NCI-H2107 (cell line): ENCODE measurements at places on chromosomes 7 and 10.

DNA sequence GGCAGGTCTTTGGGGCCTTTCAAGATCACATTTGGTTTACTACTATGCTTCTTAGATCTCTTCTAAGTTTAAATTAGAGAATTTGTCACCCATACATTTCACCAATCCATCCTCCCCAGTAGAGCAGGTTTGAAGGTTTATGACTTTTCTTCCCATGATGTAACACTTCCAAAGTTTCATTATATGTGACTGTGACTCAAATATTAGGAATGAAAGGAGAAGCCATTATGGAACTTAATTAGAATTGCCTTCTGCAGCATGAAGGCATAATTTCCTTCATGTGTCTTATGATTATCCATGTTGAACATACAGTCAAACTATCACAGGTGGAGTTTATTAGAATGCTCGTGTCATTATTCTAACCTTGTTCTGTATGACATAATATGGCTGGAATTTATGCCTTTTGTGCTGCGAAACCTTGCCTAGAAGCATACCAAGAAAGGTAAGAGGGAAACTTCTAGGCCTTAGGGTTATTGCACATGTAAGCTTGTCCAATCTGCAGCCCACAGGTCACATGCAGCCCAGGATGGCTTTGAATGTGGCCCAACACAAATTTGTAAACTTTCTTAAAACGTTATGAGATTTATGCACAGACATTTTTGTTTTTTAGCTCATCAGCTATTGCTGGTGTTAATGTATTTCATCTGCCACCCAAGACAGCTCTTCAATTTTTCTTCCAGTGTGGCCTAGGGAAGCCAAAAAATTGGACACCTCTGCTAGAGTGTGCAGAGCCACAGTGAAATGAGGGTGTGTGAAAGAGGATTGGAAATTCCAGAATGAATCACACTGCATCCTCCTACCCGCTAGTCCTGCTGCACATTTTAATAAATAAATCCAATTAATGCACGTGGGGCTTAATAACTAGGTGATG is 133.6 kb downstream of the TMEM26 start:
- DNase-seq = no peak

DNA sequence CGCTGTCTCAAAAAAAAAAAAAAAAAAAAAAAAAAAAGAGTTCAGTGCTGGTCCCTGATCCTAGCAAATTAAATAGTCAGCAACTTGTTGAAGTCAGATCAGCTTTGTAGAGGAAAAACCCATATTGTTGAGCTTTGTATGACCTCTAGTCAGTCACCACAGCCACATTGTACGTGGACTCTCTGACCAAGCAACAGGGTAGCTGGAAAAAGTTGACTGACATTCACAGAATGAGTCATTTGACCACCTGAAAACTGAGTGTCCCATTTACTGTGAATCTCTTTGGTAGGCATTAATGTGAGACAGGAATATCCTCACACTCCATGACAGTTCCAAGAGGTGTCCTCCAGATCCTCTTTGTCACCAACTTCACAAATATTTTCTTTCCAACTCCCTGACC is 371.1 kb downstream of the LRRTM3 start:
- DNase-seq = no peak

- no peak for DNase-seq
These were observed 97.6 kb downstream of the LYZL1 start for GRCh38 chr10:29386342-29386999.

DNA sequence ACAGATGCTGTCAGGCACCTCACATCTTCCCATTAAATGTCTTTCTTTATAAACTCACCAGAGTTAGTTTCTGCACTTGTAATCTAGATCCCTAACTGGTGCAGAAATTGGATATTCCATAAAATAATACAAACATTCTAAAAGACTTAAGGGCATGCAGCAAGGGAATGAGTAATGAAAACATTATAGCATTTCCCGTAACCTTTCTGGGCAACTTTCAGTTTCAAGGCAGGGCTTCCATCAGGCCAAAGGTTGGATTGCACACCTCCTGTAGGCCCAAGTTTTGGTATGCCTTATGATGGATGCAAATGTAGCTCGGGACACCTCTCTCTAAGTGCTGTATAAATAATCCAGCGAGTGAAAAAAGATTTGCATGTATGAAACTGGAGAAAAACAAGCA is 129.9 kb upstream of the LYZL2 start:
- DNase-seq = no peak

DNA sequence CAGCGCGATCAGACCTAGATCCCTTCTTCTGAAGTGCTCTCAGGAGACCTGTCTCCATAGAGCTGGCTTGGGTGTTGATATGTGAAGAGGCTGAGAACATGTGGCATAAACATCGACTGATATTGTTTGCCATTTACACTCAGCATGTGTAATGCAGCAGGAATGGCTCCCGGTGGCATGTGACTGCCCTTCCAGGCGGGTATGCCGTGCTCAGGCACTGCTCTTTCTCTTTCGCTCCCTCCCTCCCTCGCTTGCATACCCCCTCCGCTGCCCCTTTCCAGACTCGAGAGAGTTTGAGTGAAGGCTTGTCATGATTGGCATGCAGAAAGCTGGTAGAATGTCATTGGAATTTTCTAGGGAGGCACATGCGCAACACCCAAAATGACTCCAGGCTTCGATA is 107.3 kb upstream of the PDCD4 start:
- no peak for DNase-seq

GRCh38 chr7:158707610-158708009 is 3.0 kb upstream of the NCAPG2 start:
- DNase-seq = no peak

GRCh38 chr10:49365275-49365674 is 30.6 kb downstream of the DRGX start:
- no peak for DNase-seq

GRCh38 chr7:135991322-135991721 is 14.2 kb upstream of the MTPN start:
- no peak for DNase-seq

GRCh38 chr7:143514487-143514886 is 36.8 kb downstream of the TAS2R41 start:
- DNase-seq = no peak

GRCh38 chr10:101564490-101564991 is 23.5 kb downstream of the POLL start:
- DNase-seq = no peak

DNA sequence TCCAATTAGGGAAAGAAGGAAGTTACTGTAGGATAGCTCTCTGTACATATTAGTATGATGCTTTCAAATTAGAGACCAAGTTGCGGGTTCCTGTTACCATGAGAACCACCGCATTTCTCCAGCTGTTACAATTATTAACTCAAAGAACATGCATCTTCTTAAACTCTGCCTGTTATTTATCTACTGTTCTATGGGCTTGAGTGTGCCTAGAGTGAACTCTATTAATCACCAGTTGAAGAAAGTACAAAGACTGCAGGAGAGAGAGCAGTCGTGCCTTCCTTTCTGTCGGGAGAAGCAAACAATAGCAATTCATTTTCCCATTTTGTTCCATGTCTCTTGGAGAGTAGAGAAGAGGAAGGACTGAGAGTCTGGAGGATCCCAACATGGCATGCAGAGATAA is 1071.2 kb downstream of the TYW1 start:
- no peak for DNase-seq

- DNase-seq = no peak
These were observed 68.8 kb upstream of the KIF5B start for GRCh38 chr10:32125023-32125422.

- no peak for DNase-seq
These were observed 119.6 kb downstream of the PRKAG2 start for GRCh38 chr7:151757274-151757673.

GRCh38 chr7:91995391-91996105 is 54.9 kb downstream of the AKAP9 start:
- DNase-seq = no peak

GRCh38 chr10:26950934-26951333 is 90.2 kb upstream of the ABI1 start:
- no peak for DNase-seq

DNA sequence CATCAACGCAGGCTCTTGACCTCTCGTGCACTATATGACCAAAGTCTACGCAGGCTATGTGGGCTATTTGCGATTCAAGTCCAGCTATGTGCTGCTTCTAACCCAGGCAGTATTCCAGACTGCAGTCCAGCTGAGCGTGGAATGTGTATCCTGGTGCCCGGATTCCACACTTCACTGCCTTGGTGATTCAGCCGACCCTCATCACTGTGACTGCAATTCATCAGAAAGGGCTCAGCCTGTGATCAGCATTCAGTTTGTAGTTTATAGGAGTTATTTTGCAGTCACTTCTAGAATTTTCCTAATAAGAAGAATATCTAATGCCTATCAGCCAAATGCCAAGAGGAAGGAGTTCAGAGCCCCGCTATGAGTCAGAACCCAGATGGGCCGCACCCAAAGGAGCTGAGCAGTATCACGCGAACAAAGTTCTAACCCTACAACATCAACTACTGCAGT is 119.8 kb upstream of the LANCL2 start:
- DNase-seq = no peak

DNA sequence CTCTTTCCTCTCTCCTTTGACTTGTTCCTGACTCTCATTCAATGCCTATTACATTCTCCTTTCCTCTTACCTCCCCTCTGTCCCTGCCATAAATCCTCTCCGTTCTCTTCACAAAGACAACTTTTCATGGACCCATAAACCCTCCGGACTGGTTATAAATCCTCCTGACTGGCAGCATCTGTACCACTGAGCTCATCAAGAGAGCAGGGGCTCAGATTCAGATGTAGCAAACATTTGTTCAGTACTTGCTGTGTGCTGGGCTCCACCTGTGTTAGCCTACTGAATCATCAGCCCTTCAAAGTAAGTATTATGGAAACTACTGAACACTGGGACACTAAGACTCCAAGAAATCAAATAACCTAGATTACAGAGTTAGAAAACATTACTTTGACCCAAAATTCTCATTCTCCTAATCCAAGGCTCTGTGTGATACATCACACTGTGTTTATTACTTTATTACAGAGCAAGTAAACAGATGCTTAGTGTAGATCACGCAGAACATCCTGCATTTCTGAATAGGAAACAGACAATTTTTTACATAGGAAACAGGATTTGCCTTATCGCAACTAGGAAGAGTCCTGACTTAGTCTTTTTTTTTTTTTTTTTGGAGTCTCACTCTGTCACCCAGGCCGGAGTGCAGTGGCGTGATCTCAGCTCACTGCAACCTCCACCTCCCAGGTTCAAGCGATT is 108.6 kb upstream of the PDE1C start:
- DNase-seq = no peak

DNA sequence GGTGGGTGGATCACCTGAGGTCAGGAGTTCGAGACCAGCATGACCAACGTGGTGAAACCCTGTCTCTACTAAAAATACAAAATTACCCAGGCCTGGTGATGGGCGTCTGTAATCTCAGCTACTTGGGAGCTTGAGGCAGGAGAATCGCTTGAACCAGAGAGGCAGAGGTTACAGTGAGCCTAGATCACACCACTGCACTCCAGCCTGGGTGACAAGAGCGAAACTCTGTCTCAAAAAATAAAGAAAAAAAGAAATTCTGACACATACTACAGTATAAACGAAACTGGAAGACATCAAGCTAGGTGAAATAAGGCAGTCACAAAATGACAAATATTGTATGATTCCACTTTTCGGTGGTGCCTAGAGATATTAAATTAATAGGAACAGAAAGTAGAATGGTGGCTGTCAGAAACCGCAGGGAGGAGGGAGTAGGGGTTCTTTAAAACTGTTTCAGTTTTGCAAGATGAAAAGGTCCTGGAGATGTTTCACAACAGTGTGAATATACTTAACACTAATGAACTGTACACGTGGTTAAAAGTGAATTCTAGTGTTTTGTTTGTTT is 23.2 kb downstream of the PILRA start:
- DNase-seq = no peak

DNA sequence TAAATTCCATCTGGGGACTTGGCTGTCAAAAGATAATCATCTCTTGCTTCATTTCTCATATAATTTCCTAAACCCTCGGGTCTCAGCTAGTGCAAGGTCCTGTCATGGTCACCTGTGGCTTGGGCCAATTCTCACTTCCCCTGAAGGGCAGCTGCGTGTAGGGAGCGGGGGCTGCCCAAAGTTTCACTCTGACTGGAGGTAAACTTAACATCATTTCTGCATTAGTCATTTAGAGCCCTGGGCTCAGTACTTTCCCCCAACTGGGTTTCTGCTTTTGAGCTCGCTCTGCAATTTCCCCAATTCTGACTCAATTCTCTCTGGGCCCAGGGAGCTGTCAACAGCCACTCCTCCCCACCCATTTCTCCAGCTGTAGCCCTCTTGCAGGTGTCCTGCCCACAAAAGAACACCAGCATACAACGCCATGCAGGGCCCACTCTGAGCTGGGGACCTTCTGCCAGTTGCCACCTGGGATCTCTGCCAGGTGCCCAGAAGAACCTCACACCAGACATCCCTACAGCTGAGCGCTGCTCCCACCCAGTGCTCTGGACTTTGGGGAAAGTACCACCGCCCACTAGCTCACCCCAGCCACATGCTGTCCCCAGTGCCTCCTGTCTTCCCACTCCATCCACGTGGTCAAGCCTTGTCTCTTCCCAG is 37.9 kb downstream of the VOPP1 start:
- no peak for DNase-seq

DNA sequence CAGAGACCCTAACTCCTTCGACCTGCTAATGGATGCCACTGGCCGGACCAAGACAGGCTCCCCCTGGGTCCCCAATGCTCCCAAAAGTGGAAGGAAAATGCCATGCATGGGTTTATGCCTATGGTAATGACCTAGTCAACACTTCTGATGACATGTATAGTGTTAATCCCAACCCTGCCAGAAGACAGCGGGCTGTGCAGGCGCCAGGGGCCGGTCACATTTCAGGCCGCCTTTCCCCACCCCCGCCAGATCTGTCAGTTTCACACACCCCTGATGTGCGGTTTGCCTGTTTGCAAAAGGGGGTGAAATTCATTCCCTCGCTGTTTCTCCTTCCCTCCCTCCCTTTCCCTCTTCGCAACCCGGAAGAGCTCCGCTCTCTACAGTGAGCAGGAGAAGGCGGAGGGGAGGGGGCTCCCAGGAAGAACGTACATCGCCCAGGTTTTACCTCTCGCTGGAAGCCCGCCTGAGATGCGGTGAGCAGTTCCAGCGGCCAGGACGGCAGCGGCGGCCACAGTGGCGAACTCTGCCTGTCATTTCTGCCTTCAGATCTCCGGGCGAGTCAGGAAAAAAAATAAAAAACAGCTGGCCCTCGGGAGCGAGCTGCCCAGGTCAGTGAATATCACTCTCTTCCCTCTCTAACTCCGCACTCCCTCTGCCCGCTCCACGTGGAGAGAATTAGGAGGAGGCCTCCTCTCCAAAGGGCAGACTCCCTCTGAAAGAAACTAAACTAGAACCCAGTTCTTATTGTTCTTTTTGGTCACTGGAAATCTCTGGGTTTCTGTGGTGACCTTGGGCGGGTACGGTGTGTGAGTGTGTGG is 9.4 kb upstream of the GATA3 start:
- DNase-seq = no peak
